ENCODE measurements at places on chromosomes 12 and 14.

DNA sequence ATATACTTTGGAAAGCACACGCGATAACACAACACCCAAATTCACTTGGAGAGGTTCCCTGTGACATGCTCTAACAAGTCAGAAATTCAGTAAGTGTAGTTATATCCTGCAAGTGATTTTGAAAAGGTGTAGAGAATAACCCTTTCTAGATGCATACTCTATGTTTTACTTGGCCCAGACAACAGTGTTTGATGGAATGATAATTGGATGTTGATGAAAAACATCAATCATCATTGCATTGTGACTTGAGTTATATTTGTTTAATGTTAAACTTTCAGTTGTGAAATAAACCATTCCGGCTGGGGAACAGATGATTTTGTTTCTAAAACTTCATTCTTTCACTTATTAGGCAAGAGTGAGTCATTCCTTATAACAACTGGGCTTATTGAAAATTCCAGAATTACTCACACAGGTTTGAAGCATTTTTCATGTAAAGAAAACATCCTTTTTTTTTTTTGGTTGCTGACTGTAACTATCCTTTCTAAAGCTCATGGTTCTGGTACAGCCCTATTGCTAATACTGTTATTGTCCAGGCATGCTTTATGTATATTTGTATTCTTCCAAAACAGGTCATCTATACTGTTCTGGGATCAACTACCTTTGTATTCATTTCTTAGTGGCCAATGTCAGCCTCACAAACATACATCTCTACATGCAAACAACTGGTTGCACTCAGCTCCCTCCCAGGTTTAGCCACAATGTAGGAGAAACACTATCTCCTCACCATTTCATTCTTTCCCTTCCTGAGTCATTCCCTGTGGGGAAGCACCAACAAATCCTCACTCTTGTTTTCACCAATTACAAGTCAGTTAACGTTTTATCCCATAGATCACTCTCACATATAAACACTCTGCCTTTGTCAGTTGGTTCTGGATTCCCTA, 121.2 kb upstream of the LRIG3 start:
- no peak for DNase-seq

GRCh38 chr12:86216591-86216990, 39.6 kb downstream of the MGAT4C start:
- DNase-seq = no peak

GRCh38 chr12:97134495-97134894, 227.4 kb downstream of the NEDD1 start:
- DNase-seq = no peak

DNA sequence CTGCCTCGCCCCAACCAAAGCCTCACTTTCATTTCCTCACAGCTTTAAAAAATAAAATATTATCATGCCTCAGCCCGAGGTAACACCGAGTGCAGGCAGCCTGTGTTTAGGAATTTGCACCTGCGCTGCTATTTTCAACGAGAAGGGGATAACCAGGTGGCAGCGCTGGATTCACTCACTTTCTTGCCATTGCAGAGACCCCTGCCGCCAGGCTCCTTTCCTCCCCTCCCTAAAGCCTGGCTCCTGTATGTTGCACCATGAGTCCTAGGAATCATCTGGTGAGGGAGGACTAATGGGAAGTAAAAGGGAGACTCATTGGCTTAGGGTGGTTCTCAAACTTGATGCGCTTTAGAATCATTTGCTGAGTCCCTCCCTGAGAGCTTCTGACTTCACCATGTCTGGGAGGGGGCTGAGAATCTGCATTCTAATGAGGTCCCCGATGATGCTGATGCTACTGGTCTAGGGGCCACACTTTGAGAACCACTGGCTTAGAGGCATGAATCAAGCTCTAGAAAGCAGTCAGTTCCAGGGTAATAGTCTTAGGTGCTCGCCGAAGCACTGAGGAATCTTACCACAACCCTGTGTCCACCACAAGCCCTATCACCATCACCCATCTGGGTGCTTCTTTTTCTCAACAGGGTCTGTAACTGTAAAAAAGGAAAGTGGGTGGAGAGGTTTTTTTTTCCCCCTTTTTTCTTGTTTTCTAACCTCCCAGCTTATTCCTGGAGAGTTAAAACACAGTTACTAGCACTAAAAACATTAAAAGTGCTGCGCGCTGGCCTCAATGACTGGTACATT, 83.8 kb downstream of the SLC38A1 start:
- DNase-seq = no peak

DNA sequence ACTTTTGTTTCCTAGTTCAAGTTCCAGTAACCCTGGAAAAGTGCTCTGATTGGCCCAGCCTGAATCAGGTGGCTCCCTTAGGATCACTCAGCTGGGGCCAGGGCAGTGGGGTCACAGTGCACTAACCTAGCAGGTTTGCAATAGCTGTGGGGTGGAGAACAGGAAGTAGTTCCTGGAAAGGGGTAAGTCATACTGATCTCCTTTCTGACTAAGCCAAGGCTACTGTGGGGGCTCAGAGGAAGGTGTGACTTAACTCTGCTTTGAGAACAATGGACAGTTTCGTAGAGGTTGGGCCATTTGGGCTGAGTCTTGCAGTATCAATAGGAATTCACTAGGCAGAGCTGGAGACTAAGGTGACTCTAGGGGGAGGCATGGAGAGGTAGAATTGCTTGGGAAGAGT, 89.4 kb downstream of the KIF26A start:
- peak; percentile 83 for DNase-seq

DNA sequence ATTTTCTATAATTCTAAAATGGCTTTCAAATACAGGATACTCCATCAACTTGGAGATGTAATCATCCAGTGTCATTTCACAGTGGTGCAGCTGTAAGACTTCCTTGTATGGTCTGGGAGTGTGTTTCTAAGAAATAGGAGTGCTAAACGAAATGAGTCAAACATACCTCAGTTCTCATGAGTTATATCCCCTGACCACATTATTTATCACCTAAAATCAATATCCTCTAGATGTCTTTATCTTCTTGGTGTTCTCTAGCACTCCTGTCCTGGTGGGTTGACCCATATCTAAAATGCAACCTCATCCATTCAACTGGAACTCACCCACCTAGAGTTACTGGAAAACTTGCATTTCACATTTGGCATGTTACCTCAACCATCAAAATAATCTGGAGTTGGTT, 33.2 kb downstream of the TMEM30B start:
- peak; percentile 70 for DNase-seq

- no peak for DNase-seq
Observed at GRCh38 chr12:59067083-59067482, 146.8 kb upstream of the LRIG3 start.

DNA sequence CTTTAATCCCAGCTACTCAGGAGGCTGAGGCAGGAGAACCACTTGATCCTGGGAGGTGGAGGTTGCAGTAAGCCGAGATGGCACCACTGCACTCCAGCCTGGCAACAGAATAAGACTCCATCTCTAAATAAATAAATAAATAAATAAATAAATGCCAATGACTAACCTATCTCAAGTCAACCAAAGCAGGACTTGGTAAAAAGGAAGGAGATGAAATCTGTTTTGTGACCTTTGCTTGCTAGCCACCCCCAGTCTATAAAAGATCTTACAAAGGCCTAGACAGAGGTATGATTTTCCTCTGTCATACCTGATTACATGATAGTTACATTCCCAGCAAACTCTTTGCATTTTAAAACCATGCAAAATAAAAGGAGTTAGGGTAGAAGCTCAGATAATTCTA, 13.5 kb upstream of the METTL17 start:
- no peak for DNase-seq

- DNase-seq = no peak
Observed at GRCh38 chr12:20505056-20505455, 136.7 kb downstream of the PDE3A start.

DNA sequence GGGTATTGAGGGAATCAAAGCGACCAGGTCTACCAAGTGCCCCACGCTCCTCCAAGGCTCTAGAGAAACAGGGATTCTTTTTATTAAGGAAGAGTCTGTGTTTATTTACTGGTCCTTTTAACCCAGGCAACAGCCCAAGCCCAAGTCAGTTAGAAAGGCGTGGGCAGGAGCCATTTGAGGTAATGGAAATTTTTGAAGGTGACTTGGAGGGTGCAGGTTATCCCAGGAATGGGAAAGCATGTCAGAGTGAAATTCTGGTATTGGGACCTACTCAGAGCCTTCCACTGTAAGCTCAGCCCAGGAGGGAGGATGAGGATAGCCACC, 2.9 kb downstream of the SLC6A12 start:
- no peak for DNase-seq

- DNase-seq = no peak
Observed at GRCh38 chr12:117342247-117342646, 19.2 kb downstream of the NOS1 start.

DNA sequence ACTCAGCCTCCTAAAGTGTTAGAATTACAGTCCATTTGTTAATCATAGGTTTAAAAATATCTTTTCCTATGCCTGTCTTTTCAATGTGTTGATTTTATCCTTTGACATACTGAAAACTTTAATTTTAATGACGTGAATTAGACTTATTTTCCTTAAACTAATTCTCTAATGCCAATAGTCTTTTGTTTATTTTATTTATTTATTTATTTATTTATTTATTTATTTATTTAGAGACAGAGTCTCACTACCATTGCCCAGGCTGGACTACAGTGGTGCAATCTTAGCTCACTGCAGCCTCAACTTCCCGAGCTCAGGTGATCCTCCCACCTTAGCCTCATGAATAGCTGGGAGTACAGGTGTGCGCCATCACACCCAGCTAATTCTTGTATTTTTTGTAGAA, 694.5 kb downstream of the TRHDE start:
- no peak for DNase-seq

DNA sequence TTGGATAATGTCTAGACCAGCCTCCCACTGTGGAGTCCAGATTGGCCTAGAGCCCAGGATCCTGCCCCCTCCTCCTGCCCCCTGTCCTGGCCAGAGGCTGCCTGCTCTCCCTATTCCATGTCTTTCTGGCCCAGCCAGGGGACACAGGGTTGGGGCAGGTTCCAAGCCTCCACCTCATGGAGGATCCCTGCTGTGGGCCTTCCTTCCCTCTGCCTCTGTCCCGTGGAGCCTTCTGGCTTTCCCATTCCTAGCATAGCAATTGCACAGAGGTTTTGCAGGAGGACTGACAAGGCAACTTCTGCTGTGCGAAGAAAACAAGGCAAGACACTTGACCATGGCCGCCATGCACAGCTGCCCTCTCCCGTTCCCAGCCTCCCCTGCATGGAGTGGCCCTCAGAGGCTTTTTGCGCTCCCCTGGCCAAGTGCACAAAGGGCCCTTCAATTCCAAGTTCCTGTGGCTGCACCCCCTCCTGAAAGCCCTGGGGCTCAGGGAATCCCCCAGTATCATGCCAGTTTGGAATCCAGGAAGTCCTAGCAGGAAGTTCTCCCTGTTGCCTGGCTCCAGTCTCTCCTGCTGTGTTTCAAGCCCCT, 42.1 kb downstream of the KRT80 start:
- no peak for DNase-seq

DNA sequence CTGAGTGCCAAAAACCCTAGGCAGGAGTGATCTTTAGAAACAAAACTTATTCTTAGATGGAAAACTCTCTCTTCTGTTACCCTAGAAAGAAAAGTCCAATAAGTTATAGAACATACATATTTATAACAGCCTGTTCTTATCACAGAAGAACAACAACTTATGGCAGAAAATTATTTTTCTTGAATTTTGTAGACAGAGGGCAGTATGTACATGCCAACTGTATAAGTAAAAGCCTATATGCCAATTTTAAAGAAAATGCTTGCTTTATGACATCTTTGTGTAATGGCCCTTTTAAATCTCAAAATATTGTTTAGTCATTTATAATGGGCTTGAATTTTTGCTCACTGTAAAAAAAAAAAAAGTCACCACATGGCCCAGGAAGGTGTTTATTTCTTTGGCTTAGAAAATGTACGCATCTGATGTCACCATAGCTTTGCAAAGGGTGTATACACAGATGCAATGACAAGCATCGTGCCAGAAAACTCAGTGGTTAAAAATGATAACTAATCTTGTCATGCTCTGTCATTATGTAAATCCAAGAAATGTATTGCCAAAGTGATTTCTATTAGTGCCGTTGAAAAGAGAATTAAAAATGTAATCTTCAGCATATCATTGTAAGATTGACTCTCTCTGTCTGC, 38.3 kb upstream of the GRIP1 start:
- no peak for DNase-seq

DNA sequence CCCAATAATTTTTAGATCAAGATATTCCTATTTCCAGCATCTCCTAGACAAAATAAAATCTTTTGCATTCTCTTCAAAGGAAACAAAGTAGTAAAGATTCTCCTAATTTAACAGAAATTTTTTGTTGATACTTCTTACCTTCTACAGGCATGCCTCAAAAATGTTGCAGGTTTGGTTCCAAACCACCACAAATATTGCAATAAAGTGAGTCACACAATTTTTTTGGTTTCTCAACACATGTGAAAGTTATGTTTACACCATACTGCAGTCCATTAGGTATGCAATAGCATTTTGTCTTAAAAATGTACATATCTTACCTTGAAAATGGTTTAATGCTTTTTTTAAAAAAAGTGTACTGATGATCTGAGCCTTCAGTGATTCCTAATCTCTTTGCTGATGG, 65.6 kb upstream of the USP15 start:
- no peak for DNase-seq

DNA sequence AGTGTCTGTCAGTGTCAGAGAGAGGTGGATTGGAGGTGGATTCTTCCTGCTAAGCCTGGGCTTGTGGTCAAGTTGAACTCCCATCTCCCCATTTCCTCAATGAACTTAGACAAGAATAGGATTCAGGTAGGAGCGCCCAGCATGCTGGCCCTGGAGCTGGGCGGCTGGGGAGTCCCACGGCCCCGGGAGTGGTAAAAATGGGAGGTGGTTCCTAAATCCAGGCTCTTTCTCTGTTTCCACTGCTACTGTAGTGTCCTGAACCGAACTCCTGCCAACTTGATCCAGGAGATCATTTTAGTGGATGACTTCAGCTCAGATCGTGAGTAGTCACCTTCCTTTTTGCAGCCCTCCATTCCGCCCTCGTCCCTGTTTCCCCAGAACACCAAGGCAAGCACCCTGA, 65.1 kb downstream of the GALNT16 start:
- no peak for DNase-seq

DNA sequence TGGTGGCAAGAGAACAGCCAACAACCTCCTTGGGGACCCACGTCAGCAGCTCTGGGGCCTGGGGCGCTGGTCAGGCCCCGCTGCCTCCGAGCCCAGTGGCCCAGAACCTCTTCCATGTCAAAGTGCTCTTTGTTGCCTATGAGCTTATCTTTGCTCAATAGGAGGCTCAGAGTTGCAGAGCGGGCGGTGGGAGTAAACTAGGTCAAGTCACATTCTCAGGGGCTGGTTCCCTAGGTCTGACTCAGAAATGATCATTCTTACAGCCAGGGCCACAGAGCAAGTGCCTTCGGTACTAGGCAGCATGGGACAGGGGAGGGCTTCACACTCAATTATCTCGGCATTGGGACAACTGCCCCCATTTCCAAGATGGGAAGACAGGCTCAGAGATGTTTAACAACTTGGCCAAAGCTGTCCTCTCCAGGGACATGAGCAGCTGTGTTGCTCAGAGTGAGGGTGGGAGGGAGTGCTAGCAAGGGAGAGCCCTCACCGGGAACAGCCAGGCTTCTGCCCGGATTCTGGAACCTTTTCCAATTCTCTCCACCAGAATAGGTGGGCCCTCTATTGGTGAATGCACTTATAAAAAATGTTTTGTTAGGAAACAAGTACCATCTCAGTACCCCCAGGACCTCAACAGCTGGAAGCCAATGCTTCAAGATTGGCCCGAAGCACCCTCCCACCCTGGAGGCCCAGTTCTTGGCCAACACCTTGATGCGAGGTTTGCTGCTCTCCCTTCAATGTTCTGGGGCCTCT, 11.9 kb downstream of the SLC25A29 start:
- DNase-seq = no peak
